ENCODE measurements at places on chromosomes 16 and 17.

DNA sequence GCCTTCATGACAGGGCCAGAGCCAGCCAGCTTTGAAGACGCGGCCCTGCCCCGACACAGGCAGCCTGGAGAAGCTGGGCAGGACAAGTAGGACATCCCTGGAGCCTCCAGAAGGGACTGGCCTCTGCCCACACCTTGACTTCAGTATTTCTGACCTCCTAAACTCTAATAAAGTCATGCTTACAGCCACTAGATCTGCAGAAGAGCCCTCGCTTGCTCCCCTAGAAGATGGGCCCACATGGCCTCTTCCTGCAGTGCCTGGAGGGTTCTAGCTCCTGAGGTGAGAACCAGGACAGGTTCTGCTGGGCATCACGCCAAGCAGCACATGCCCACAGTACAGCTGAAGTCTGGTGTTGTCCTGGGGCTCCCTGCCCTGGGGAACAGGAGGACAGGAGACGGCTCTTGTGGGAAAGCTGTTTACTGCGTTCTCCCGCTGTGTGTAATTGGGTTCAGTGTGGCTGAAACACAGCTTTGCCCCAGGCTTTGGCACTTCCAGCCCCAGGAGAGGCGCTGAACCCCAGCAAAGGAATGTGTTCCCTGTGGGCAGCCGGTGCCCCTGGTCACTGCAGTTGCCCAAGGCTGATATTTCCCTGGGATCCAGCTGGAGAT lies 2.6 kb downstream of the APRT start:
- DNase-seq: no peak

DNA sequence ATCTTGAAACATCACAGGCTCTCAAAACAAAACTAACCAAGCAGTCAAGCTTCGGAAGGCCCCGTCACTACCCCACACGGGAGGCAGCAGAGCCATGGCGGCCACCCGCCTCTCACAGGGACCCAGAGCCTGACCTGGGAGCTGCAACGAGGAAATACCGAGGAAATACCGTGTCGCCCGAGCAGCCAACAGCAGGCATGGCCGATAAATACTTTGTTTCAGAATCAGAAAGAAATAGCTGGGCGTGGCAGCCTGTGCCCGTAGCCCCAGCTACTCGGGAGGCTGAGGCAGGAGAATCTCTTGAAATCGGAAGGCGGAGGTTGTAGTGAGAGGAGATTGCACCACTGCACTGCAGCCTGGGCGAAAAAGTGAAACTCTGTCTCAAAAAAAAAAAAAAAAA lies 6.9 kb downstream of the LMF1 start:
- DNase-seq: no peak

DNA sequence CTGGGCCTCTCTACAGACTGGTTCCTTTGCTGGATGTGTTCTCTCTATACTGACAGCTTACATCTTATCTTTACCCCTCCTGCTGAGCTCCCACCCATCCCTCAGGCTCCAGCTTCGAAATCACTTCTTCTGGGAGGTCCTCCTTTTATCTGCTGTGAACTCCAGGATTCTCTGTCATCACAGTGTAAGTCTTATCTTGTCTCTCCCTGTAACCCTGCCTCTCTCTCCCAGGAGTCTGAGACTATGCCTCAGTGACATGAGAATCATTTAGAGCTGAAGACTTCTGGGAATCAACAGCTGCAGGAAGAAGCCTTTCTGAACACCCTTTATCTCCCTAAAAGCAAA lies 148.1 kb upstream of the HS3ST3A1 start:
- no peak for DNase-seq

DNA sequence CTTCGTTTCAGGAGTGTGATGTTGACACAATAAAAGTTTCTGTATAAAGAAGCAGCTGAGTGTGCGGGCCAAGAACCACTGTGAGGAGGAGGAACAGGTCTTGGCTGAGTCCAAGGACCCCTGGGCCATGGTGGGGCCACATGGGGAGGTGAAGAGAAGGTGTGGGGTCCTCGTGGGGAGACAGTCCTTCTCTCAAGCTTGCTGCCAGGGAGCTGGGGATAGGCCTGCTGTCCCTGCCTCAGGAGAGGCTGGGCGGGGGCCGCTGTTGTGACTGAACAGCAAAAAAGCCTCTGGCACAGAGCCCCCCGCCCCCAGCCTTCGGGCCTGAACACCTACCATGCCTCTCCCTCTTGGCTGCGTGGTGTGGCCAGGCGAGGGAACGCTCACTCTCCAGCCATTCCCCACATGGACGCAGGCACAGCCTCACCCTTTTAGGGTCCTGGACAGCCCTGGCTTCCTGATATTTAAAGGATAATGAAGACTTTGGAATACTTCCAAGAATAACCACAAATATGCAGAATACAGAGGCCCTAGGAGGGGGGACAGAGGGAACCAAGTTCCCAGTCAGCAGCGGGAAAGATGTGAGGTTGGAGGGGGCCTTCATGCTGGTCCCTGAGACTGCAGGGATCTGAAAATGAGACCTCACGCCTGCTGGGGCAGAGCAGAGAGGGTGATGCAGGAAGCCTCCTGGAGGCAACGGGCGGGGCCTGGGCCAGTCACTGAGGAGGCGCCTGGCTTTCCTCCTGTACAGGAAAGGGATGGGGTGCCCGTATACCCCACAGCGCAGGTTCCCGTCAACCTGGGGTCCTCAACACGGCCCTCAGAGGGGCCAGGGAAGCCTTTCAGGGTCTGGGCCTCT lies 100.0 kb upstream of the CREBBP start:
- DNase-seq: peak; percentile 55

- no peak for DNase-seq
Measured at GRCh38 chr16:2243781-2244180, 7.5 kb downstream of the DNASE1L2 start.

- DNase-seq: no peak
Measured at GRCh38 chr17:70111201-70111600, 36.2 kb downstream of the KCNJ16 start.

DNA sequence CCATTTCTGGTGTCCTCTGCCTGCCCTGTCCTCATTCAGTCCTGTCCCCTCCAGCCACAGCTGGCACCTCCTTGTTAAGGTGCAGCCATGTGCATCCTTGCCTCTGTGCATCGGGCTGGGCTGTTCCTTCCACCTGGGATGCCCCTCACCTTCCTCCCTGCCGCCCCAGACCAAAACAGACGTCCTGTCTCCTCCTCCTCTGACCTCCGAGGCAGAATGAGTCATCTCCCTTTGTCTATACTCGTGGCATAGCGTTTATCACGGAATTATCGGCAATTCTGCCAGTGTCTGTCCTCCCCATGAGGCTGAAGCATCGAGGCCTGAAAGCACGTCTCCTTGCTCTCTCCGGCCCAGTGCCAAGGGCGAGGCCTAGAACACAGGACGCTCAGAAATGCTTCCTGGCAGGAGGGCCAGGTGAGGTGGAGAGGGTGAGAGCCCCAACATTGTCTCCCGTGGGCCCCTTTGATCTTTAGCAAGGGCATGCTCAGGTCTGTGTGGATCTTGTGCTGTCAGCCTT lies 4.6 kb downstream of the RAI1 start:
- DNase-seq: peak; percentile 81

- DNase-seq: no peak
Measured at GRCh38 chr16:10130538-10130937, 51.7 kb downstream of the GRIN2A start.

GRCh38 chr16:22216191-22216831 lies 10.2 kb downstream of the EEF2K start:
- peak; percentile 50 for DNase-seq
